ENCODE measurements at places on chromosomes 1 and 21.
A peak's percentile ranks its signal among the peaks of the same experiment; 100 is the strongest.

GRCh38 chr21:33802481-33802880 is 113.1 kb downstream of the ATP5PO start:
- no peak for DNase-seq

DNA sequence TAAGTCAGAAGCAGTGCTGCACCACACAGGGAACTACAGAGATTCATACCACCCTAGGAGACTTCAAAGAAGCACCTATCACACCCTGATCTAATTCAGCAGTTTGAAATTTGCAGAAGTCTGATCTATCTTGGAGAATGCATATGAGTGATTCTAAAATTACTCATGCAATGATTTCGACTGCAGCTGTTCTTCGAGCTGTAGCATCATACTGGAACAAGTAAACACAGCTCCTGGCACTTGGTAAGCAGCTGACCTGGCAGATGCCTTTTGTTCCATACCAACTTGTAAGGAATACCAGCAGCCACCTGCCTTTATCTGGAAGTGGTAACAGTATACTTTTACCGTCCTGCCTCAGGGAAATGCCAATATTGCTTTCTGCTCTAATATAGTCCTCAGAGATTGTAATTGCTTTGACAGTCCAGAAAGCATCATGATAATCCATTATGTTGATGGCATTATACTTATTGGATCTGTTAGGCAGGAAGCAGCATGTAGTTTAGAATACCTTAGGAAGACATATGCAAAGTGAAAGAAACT is 25.7 kb downstream of the AADACL4 start:
- no peak for DNase-seq

DNA sequence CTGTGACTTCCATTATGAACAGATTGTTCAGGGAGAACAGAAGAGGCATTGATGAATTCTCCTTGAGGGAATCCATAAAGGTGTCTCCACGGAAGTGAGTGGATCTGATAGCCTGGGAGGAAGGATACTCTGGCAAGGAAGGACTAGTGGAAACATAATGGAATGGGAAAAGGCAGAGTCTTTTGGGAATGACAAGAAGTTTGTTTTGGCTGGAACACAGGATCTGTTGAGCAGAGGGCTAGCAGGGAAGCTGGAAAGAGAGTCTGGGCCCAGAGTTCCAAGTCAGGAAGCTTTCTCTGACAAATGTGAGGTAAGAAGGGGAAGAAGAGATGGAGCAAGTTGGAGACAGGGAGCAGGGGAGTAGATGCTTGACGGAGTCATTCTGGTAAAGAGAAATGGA is 8.1 kb downstream of the ADAMTS5 start:
- no peak for DNase-seq

DNA sequence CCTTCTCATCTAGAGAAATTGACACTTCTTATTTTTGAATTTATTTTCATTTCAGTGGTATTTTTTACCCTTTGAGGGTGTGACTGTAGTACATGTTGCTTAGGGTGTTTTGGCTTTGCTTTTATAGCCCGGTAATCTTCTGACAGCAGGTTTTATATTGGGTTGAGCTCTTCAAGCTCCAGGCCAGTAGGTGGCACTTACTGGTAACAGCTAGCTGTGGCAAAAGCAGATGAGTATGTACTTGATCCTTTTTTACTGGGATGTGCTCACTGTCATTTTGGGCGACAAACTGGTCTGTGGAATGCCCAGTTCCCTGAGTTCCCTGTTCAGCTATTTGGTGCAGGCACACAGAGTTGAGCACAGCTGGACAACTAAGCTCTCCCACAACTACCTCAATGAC is 916.2 kb upstream of the B3GALT2 start:
- DNase-seq = no peak

- DNase-seq = peak; percentile 60
Observed at GRCh38 chr1:207084701-207085180, 3.9 kb upstream of the C4BPB start.

- DNase-seq = no peak
Observed at GRCh38 chr21:45517249-45518065, 24.8 kb downstream of the SLC19A1 start.

DNA sequence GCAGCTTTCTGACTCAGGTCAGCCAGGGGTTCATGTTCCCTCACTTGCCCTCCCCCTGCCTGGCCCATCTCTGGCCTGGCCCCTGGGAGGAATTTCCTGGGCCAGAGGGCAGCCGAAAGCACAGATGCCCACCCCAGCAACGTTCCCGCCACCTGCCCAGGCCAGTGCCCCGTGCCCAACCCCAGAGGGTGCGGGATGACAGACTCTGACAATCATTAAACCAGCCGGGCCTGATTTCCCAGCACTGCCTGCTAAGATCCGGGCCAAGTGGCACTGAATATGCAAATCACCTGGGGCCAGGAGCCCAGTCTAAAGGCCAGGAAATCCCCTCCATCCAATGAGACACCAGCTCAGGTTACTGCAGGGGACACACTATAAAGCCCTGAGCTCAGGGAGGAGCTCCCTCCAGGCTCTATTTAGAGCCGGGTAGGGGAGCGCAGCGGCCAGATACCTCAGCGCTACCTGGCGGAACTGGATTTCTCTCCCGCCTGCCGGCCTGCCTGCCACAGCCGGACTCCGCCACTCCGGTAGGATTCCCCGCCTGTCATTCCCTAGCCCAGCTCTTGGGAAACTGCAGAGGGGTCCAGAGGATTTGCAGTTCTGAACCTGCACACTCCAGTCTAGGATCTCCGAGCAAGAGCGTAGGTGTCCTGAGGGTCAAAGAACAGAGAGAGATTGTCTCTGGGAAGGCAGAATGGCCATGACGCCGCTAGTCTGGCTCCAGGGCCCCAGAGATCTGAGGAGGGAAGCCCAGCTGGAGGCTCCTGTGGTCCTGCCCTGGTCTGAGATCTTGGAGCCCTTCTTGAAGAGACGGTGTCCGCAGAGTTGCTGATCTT is at the start of gene ELF3:
Gene ELF3 (plus strand): TSS at position 408 of the 836 bp plus-strand sequence. CDS start 550 bp downstream, outside the sequence.
- DNase-seq = no peak

DNA sequence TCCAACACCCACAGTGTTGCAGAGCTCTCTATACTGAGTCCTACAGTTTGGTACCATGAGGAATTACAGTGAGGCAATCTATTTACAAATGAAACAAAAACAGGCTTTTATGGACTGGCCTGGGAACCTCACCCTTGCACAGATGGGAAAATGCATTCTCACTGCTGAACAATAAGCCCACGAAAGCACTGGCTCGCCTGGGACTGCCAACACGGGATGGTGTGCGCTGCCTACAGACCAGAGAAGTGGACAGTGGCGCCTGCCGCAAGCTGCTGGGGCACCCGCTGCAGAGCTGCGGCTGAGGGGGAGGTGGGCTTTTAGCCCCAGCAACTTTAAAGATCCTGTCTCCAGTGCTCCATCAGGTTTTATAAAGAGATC is 28.5 kb upstream of the ABCG1 start:
- no peak for DNase-seq

DNA sequence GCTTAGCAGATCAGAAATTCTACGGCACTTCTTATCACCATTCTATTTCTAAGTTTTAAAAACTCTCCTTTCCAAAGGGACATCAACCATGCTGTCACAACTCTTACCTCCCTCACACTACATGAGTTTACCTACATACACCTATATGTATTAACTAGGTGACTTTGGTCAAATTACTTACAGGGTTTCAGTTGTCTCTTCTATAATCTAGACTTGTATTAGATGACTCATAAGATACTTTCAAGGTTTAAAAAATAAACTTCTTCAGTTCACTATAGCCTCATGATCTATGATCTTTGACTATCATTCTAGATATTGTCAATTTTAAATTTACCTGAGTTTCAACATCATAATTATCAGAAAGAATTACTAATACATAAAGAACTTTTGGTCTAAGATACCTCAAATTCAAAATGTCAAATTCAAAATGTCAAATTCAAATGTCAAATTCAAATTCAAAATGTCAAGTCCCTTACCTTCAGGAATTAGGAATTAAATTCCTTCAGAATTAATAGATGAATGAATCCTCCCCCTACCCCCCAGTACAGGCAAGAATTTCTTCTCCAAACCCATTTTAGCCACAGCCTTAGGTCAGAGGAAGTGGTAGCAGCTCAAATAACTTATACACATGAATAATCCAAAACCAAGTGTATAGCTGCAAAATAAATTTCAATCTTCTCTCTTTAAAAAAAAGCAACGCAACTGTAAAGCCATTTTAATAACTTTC is 31.1 kb downstream of the OTUD7B start:
- DNase-seq = no peak

GRCh38 chr1:50420689-50421365 is 2.4 kb downstream of the DMRTA2 start:
- DNase-seq = no peak

GRCh38 chr1:221869779-221870178 is 127.9 kb upstream of the DUSP10 start:
- no peak for DNase-seq

DNA sequence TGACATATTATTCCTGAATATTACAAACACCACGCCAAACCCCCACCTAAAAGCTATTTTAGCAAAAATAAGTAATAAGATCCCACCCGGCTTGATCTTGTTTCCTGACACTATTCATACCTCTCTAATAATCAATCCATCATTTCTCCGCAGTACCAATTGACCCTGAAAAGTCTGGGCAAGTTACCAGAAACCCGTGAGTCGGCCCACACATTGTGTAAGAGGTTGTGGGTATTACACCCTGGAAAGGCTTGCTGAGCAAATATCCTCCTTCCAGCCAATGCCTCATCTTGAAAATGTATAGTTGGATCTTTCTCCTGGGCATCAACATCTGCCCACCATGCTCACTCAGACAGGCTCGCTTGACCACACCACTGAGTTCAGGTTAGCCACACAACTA is 451.0 kb downstream of the TTLL7 start:
- no peak for DNase-seq

GRCh38 chr1:245748646-245749045 is 593.9 kb downstream of the KIF26B start:
- DNase-seq = no peak

DNA sequence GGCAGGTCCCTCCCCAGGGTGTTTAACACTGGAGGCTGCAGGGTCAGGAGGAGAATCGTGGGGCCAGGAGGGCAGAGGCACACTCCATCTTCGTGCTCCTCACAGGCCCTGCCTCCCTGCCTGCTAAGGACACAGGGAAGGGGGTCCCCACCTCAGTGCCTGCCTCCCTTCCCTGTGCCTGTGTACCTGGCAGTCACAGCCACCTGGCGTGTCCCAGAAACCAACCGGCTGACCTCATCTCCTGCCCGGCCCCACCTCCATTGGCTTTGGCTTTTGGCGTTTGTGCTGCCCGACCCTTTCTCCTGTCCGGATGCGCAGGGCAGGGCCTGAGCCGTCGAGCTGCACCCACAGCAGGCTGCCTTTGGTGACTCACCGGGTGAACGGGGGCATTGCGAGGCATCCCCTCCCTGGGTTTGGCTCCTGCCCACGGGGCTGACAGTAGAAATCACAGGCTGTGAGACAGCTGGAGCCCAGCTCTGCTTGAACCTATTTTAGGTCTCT is 623 bp upstream of the BGLAP start:
- no peak for DNase-seq

DNA sequence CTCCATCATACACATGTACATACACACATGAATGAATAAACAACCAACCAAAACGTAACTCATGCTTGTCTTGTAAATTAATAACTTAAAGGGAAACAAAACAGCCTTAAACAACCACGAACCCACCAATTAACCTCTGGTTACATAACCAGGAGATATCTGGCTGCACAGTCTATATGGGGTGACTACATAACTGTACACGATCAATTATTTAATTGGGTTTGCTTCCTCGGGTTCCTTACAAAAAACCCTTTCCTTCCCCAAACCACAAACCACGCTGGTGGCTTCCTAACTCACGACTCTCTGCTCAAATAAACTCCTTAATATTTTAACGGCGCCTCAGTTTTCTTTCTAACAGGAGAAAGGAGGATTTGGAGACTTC is 744 bp downstream of the ZNF670 start:
- DNase-seq = no peak

DNA sequence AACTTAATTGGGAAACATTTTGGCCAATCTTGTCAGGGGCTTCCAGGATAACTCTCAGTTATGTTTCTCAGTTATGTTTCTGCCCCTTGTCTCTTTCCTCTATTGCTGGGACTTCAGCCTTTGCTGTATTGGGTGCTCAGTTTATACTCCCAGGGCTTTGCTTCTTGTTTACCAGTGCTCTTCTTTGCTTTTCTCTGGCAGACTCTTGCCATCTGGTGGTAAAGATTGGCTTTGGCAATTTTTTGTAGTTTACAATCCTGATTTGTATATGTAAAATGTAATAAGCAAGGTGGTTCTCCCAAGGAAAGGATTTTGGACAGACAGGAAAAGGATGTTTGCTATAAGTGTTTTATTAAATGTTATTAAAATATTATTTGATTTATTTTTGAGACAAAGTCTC is 37.9 kb downstream of the FABP3 start:
- no peak for DNase-seq

DNA sequence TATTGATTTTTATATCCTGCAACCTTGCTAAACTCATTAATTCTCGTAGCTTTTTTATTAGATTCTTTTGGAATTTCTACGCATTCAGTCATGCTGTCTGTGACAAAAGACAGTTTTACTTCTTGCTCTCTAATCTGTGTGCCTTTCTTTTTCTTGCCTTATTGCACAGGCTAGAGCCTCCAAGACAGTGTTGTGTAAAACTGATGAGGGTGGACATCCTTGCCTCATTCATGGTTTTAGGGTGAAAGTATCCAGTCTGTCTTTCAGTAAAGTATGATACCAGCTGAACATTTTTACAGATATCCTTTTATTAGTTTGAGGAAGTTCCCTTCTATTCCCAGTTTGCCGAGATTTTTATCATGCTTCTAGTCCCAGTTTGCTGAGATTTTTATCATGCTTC is 133.8 kb downstream of the HS2ST1 start:
- no peak for DNase-seq

GRCh38 chr1:110319332-110320167 is 19.6 kb upstream of the RBM15 start:
- no peak for DNase-seq

DNA sequence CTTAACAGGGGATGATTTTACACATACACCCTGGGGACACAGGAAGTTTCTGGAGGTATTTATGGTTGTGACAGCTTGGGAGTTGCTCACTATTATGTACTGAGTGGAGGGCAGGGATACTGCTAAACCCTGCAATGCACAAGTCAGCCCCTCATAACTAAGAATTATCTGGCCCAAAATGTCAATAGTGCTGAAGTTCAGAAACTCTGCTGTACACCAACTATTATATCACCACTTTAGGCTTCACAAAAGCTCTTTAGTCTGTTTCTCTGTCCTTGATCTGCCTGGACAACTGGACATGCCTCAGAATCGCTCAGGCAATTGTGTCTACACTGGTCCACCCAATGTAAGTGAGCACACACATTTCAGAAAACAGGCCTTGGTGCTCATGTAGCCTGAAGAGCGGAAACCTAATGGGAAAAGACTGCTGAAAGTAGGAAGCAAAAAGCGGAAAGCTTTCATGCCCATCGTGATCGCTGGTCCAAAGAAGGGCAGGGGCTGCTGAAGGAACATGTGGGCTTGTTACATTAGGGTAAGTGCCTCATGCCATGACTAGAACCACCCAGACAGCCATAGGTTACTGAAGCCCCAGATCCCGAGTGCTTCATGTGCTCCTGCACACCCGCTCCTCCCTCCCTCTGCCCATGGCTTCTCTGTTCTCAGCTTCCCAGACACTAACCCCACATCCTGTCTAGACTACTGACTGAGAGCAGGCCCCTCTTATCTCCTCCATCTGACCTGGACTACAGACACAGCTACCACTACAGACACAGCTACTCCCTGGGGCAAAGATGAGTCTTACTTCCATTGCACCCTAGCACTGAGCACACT is 73.5 kb downstream of the LRIG2 start:
- peak; percentile 36 for DNase-seq

GRCh38 chr1:201982082-201982622 is 296 bp upstream of the RNPEP start:
- DNase-seq = peak; percentile 80

Measured in CD4-positive, alpha-beta T cell treated with Interleukin-6 for 4 hours (primary cell).